ENCODE measurements at places on chromosomes 1 and 21.

DNA sequence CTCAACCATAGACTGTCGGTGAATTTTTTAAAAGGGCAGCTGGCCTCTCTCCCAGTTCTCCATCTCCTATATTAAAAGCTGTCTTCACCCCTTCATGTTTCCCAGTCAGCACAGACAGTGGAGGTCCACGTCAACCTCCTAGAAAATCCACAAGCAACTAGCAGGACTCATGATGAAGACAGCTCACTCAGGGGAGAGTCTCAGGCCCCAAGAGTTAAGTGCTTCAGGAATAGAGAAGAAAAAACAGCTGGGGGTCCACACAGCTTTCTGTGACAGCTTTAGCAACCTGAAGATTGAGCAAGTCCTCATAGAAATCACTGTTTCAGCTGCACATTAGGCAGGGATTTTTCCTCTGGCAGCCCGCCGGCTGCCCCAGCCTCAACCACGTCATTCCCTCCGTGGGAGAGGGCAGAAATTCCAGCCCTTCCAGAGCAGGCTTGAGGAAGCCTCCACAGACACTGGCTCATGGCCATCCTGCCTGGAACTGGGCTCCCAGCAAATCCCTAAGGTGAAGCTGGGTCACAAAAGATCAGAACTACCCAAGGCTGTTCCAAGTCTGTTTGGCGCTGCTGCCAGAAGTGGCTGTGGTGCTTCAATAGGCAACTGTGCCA lies 15.2 kb downstream of the GPR161 start:
- peak; percentile 94 for DNase-seq
- H3K4me1 ChIP-seq = peaks cover 37% of the 10 kb centered on the region
- no peak overlapping the region for H3K4me3 ChIP-seq
- H3K27me3 ChIP-seq = no peaks in the 10 kb centered on the region
- H3K27ac ChIP-seq = peak overlapping the region; percentile 79

- H3K27ac ChIP-seq = no peak overlapping the region
- no peak overlapping the region for H3K4me3 ChIP-seq
- H3K4me1 ChIP-seq = no peaks in the 10 kb centered on the region
- no peak for DNase-seq
Measured at GRCh38 chr1:111879081-111879480, 110.4 kb downstream of the KCND3 start.

GRCh38 chr1:109251277-109252166 lies 2.2 kb downstream of the CELSR2 start:
- no peak overlapping the region for H3K27ac ChIP-seq
- no peak overlapping the region for H3K4me3 ChIP-seq
- DNase-seq = no peak
- no peaks in the 10 kb centered on the region for H3K36me3 ChIP-seq
- H3K27me3 ChIP-seq = no peaks in the 10 kb centered on the region

DNA sequence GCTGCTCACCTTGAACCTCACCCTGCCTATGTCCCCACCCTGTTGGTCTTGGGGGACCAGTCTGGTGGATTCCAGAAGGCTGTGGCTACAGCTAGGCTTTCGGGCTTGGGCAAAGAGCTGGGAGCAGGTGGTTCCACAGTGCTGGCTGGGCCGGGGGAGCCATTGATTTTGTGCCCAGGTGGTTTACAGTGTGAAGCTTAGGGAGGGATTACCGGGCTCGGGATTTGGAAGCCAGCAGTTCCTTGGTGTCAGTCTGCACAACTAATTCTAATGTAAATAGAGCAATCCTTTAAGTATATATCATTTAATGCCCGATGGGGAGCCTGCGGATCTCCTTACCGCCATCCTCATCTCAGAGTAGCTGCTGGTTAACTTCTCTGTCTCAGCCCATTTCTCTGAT lies 38.2 kb downstream of the PRDM16 start:
- no peak overlapping the region for H3K27ac ChIP-seq
- no peaks in the 10 kb centered on the region for H3K27me3 ChIP-seq
- no peaks in the 10 kb centered on the region for H3K36me3 ChIP-seq
- DNase-seq = no peak
- no peaks in the 10 kb centered on the region for H3K4me1 ChIP-seq
- H3K4me3 ChIP-seq = no peak overlapping the region

DNA sequence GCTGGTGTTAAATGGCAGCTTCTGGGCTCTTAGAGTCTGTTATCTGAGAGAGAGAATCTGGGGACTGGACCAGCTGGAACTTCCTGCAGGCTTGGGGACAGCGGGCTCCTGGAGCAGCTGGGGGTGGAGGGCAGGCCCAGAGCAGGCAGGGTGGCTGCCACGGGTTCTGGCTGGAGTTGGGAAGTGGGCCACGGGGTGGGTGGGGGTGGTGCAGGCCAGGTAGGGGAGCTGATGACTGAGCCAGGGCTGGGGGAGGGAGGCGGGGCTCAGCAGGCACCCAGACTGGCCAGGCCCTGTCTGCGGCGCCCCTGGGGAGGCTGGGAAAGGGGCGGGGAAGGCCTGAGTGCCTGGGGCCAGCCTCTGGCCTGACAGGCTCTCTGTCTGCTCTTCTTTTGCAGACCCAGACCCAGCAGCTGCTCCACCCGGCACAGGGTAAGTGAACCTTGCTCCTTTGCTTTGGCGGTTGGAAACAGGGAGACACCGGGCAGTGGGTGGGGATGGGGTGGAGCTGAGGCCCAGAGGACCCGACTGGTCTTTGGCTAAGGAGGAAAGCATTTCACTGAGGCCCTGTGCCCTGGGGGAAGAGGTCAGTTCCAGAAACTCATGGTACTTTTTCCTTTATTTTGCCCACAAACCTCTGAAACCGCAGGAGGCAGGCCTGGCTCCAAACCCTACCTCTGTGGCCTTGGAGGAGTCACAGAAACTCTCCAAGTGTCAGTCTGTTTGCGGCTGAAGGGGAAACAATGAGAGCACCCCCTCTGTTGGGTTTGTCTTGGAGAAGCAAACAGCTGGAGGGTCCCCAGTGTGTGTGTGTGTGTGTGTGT lies 48.8 kb downstream of the ARHGEF10L start:
- DNase-seq = no peak
- no peaks in the 10 kb centered on the region for H3K27me3 ChIP-seq
- no peak overlapping the region for H3K4me3 ChIP-seq
- H3K27ac ChIP-seq = peak overlapping the region; percentile 84

DNA sequence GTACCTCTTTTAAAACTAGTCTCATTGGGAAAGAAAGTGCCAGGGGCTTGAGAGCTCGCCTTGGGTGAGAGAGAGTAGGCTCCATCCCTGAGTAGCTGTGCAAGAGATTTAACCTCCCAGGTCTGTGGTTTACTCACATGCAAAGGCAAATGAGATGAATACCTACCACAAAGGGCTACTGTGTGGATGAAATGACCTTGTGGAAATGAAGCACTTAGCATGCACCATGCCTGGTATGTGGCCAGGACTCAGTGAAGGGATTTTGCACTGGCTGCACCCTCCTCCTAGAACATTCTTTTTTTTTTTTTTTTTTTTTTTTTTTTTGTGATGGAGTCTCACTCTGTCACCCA lies 120.3 kb downstream of the PROX1 start:
- H3K27me3 ChIP-seq = no peaks in the 10 kb centered on the region
- H3K36me3 ChIP-seq = no peaks in the 10 kb centered on the region
- H3K27ac ChIP-seq = no peak overlapping the region
- no peaks in the 10 kb centered on the region for H3K4me1 ChIP-seq
- DNase-seq = no peak
- no peak overlapping the region for H3K4me3 ChIP-seq

DNA sequence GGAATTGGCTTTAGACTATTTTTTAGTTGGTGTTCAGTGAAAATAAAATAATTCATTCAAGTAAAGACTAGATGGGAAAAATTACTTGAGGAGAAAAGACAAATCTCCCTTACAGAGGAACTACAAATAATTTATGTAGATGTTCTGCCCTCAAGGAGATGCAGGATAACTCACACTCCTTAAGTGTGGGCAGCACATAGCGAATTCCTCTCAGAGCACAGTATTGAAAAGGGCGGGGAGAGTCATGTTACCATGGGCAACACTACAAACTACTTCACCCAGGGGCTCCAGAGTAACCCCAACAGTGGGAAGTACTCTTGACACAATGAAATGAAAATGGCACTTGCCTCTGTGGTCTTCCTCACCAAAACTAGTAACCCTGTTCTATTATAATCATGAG lies 20.6 kb upstream of the LAMC2 start:
- no peak overlapping the region for H3K27ac ChIP-seq
- no peak overlapping the region for H3K4me3 ChIP-seq
- DNase-seq = no peak
- no peaks in the 10 kb centered on the region for H3K36me3 ChIP-seq

GRCh38 chr1:64691626-64692025 lies 53.2 kb upstream of the RAVER2 start:
- no peak for DNase-seq
- no peaks in the 10 kb centered on the region for H3K27me3 ChIP-seq
- H3K4me1 ChIP-seq = peaks cover 6% of the 10 kb centered on the region
- no peaks in the 10 kb centered on the region for H3K36me3 ChIP-seq

- no peak overlapping the region for H3K27ac ChIP-seq
- H3K36me3 ChIP-seq = no peaks in the 10 kb centered on the region
- H3K4me3 ChIP-seq = no peak overlapping the region
- DNase-seq = no peak
- peaks cover 11% of the 10 kb centered on the region for H3K4me1 ChIP-seq
- no peaks in the 10 kb centered on the region for H3K27me3 ChIP-seq
Measured at GRCh38 chr1:211378844-211379243, 52.2 kb downstream of the TRAF5 start.

DNA sequence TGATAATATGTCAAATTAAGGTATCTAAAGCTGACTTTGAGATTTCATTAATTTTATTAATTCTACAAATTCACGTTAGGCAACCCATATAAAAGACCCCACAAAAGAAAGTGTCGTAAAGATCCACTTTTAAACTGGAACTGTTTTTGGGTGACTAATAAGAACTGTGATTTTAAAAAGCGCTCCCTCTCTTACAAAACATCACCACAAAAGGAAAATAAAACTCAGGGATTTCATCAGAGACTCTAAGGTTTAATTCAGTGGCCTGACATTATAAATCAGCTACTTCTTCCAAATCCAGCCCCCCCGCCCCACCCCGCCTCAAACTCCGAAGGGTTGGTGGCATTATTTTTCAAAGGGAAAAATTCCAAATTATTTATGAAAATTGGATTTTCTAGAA lies 2.7 kb downstream of the COL24A1 start:
- H3K27ac ChIP-seq = peak overlapping the region; percentile 60
- no peak for DNase-seq
- no peaks in the 10 kb centered on the region for H3K27me3 ChIP-seq
- H3K36me3 ChIP-seq = no peaks in the 10 kb centered on the region
- peaks cover 24% of the 10 kb centered on the region for H3K4me1 ChIP-seq
- H3K4me3 ChIP-seq = no peak overlapping the region

GRCh38 chr1:28037946-28038345 lies 50.5 kb downstream of the EYA3 start:
- no peak overlapping the region for H3K4me3 ChIP-seq
- no peak for DNase-seq
- no peaks in the 10 kb centered on the region for H3K4me1 ChIP-seq

GRCh38 chr1:112026016-112026415 lies 36.5 kb upstream of the KCND3 start:
- H3K4me1 ChIP-seq = no peaks in the 10 kb centered on the region
- no peak for DNase-seq
- H3K36me3 ChIP-seq = no peaks in the 10 kb centered on the region
- H3K27ac ChIP-seq = no peak overlapping the region
- no peaks in the 10 kb centered on the region for H3K27me3 ChIP-seq

- no peaks in the 10 kb centered on the region for H3K27me3 ChIP-seq
- H3K27ac ChIP-seq = no peak overlapping the region
- H3K4me3 ChIP-seq = no peak overlapping the region
- H3K4me1 ChIP-seq = no peaks in the 10 kb centered on the region
- DNase-seq = no peak
- no peaks in the 10 kb centered on the region for H3K36me3 ChIP-seq
Measured at GRCh38 chr1:9580942-9581341, 7.8 kb upstream of the TMEM201 start.

DNA sequence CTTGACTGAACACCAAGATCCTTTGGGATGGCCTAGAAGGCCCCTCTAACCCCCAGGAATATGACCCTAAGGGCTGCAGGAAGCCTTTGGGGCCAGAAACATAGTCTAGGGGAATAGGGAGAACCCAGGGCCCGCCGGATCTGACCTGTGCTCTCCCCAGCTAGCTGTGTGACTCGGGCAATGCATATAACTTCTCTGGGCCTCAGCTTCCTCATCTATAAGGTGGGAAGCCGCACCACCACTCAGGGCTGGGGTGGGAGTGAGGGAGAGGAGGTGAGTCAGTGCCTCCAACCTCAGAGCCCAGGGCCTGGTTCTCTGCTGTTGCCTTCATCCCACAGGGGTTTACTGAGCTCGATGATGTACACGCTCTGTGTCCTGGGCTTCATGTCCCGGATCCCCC lies 434.4 kb downstream of the PTPRU start:
- H3K27me3 ChIP-seq = no peaks in the 10 kb centered on the region
- peak; percentile 70 for DNase-seq
- no peak overlapping the region for H3K4me3 ChIP-seq

GRCh38 chr1:109931911-109932636 lies 21.4 kb downstream of the CSF1 start:
- no peak for DNase-seq
- no peak overlapping the region for H3K27ac ChIP-seq
- no peaks in the 10 kb centered on the region for H3K36me3 ChIP-seq
- H3K4me1 ChIP-seq = peaks cover 58% of the 10 kb centered on the region

DNA sequence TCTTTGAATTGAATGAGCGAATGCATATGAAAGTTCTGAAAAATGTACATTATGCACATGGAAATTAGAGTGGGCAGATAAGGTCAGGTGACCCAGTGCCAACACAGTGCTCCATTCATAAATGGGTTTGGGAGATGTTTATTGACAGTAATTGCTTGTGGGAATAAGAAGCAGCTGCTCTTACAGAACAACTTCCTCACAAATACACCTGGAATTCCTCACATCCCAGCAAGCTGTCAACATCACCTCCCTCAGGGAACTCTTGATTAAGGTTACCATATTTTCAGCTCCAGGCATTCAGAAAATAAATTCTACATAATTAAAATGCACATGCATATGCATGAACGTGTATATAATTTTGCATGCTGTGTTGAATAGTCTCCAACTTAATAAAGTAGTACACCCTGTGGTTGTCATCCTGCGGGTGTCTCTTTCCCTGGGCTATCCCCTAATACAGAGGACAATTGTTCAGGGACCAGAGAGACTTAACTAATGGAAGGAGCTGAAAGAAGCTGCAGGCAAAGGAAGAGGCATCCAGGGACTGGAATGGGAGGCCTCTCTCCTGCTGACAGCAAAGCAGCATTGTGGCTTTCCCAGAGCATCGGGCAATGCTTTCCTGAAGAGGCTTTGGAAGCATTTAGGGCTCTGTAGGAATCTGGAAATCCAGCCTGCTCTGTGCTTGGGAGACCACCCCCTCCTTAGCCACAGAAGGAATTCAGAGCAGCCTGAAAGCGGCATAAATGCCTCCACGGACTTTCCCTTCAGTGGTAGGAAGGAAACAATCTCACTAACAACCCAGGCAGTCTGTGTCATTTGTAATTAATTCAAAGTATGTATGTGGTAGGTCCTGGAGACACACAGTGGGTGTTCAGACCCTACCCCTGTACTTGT lies 55.2 kb upstream of the GNG12 start:
- no peak overlapping the region for H3K27ac ChIP-seq
- no peak for DNase-seq
- peaks cover 6% of the 10 kb centered on the region for H3K4me1 ChIP-seq
- H3K36me3 ChIP-seq = no peaks in the 10 kb centered on the region
- H3K27me3 ChIP-seq = no peaks in the 10 kb centered on the region

Measured in vagina (tissue), 2 donors.